Stimulated activated CD8-positive, alpha-beta memory T cell treated with anti-CD3 and anti-CD28 coated beads, Interleukin-7, amount 100 ng/mL, for 1 hour (primary cell): ENCODE measurements at places on chromosomes 6 and 20.

GRCh38 chr6:154991207-154991606 lies 3.9 kb upstream of the TIAM2 start:
- DNase-seq = no peak

- DNase-seq = no peak
These were observed 727.9 kb upstream of the MAN1A1 start for GRCh38 chr6:120077489-120077888.

- DNase-seq = no peak
These were observed 21.1 kb downstream of the PNPLA1 start for GRCh38 chr6:36290668-36291620.

GRCh38 chr6:128710315-128710714 lies 172.6 kb upstream of the LAMA2 start:
- DNase-seq = no peak

DNA sequence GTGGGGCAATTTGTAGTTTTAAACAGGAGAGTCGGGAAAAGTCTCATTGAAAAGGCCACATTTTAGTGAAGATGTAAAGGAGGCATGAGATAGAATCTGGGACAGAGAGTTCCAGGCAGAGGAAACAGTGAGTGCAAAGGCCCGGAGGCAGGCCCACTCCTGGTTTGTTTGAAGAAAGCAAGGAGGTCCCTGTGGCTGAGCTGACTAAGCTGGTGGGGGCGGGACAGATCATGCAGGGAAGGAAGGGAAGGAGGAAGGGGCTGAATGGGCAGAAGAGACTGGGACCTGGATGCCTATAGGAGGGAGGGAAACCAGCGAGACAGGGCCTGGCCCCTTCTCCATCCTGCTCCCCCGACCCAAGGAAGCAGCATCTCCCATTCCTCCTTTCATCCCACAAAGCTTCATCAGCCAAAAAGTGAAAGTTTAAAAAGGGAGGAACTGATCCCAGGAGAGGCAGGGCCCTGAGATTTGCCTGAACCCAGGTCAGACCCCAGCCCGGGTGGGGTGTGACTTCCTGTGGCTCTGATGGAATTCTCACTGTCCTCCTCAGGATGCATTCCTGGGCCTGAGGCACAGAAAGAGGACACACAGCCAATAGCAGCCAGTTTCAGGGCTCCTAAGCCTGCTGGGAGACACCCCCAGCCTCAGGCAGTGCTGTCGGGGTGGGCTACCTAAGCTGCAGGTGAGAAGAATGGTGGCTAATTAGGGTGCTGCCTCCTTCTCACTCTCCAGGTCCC lies 54.2 kb upstream of the SIRPA start:
- DNase-seq = no peak

- DNase-seq = no peak
These were observed 50.2 kb downstream of the RREB1 start for GRCh38 chr6:7157752-7158616.

- no peak for DNase-seq
These were observed 100.0 kb downstream of the RPP40 start for GRCh38 chr6:4903751-4904370.

- DNase-seq = no peak
These were observed 13.6 kb downstream of the BAK1 start for GRCh38 chr6:33566182-33567084.

DNA sequence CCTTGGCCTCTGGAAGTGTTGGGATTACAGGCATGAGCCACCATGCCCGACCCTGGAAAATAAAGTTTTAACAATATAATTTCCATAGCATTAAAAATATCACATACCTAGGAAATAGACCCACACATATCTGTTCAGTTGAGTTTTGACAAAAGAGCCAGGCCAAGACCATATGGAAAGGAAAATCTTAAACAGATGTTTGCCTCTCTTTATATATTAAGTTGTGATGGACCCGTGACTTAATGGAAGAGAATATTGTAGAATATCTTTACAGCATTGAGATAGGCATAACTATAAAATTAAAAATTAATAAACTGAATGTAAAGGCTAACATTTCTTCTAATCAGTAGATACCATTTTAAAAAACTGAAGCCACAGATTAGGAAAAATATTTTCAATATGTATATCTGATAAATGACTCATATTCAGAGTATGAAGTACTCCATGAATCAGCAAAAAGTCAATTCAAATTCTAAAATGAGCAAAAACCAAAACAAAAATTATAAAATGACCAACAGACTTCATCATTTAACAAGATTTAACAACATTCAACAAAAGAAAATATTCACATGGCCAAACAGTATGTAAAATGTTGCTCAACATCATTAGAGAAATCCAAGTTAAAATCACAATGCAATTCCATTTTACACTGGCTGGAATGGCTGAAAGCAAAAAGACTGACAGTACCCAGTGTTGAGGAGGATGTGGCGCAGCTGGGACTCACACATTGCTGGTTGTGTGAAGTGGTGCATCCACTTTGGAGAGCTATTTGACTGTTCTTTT lies 43.3 kb downstream of the GTF2H5 start:
- DNase-seq = no peak

- DNase-seq = no peak
These were observed 18.9 kb downstream of the PERP start for GRCh38 chr6:138088326-138088762.

DNA sequence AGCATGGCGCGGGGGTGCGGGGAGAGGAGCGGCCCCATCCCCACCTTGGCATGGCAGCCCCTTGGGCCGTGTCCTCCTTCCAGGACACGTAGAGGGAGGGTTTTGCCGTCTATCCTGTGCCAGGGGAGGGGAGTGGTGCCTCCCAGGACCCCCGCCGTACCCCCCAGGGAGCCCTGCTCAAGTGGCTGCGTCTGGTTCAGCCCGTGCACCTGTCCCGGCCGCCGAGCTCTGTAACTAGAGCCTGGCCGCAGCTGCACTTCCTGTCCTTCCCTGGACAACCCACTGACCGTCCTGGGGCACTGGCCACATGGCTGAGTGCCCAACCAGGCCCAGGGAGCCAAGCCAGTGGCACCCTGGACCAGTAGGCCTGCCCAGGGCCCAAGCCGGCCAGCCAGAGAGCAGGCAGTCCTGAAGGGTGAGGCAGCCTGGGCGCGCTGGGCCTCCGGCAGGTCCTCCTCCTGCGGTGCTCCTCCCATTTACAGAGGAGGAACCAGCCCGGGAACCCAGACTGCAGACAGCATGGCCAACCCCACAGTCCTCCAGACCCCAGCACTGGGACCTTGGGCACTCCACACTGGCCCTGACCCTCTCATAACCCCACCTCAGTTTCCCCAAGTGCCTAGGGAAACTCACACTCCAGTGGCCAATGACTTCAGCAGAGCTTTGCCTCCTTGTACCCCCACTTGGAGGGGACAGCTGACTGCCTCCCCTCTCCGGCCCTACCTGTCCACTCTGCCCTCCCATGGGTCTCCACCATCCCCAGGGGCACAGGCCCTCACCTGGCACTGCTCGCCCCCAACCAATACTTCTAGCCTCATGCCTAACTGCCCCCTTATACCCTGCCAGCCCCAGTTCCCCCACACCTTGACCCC lies 8.7 kb downstream of the LAMA5 start:
- DNase-seq = no peak

DNA sequence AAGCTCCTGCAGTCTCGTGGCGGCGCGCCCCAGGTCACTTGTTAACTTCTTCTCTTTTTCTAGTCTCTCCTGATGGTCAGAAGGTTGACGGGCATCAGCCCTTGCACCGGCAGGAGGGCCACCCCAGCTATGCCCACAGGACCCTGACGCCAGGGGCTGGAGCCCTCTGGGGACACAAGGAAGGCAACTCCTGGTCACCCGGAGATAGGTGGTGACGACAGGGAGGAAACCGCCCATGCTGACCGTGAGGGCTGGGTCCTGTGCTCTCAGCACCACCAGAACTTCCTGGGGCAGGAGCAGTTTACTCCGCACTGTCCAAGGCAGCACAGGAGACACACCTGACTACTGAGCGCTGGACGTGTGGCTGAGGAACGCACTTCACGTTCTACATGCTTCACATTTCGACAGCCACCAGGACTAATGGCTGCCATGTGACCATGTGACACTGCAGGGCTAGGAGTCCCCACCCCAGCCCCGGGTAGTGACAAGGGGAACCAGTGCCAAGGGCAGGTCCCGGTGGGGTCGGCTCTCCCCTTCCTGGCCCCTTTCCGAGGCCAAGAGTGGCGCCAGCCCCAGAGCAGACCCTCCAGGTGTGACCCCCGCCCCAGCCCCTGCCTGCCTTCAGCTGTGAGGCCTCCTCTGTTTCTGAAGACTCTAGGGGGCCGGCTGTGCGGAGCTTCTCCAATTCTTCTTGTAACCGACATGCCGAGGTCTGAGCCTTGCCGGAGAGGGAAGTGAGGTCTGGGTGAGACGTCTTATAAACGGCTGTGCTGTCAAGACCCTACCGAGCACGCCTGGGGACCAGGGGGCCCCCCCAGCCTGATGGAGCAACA lies 45.2 kb downstream of the DSTN start:
- DNase-seq = no peak

GRCh38 chr6:82396964-82397751 lies 33.5 kb downstream of the TPBG start:
- no peak for DNase-seq

DNA sequence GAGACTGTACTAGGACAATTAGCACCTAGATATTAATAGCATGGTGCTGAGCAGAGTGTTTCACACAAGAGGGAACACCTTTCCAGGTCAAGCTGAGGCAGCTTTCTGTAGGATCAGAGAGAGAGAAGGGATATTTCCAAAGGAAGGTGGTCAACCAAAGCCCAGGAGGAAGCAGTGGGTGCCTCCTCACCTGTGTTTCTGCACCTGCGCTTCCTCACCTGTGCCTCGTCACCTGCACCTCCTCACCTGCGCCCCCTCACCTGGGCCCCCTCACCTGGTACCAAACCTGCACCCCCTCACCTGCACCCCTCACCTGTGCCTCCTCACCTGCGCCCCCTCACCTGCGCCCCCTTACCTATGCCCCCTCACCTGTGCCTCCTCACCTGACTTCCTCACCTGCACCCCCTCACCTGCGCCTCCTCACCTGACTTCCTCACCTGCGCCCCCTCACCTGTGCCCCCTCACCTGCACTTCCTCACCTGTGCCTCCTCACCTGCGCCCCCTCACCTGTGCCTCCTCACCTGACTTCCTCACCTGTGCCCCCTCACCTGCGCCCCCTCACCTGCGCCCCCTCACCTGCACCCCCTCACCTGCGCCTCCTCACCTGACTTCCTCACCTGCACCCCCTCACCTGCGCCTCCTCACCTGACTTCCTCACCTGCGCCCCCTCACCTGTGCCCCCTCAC lies 67.9 kb downstream of the TTLL2 start:
- DNase-seq = no peak

DNA sequence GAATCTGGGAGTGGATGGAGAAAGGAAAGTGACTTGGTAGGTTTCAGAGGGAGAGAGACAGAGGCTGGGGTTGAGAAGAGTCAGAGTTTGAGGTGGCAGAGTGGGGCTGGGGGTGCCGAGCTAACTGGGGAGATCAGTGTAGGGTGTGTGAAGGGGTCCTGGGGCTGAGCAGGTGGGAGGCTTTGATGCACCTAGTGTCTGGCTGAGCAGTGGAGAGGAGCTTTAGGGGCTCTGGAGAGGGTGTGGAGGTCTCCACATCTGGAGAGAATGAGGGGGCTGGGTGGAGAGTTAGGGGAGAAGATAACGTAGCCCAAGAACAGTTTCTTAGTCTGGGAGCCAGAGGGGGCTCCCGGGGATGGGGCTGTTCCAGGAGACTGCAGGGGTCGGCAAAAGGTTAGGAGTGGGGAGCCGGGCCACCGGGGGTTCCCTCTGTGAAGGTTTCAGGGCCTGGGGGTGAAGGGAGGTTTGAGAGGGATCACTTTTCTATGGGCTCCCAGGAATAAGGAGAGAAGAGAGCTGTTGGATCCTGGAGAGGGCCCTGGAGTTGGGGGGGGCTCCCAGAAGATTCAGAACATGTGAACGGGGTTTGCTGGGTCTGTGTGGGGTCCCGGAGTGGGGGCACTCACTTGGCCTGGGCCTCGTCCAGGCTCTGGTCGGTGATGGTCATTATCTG lies 797 bp downstream of the PBX2 start:
- DNase-seq = no peak

- no peak for DNase-seq
These were observed 17.4 kb upstream of the ARMC12 start for GRCh38 chr6:35719404-35719829.

GRCh38 chr6:168584249-168584648 lies 143.3 kb downstream of the SMOC2 start:
- DNase-seq = no peak

DNA sequence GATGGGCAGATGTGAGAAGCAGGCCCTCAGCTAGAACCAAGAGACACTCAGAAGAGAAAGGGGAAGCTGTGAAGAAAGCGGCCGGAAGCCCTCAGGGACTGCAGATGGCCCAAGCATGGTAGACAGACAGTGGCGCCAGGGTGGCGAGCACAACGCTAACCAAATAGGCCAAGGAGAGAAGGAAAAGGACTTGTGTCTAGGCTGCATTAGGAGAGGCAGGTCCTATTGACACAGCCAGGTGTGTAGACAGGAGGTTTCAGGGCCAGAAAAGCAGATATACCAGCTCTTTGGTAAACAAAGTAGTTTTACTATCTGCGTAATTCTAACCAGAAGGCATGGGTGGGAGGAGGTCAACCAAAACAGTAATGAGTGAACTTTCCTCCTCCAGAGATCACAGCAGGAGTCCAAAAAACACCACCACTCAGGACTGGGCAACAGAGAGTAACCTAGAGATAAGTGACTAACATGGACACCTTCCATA lies 15.8 kb upstream of the MAP7 start:
- DNase-seq = no peak

- no peak for DNase-seq
These were observed 200.0 kb downstream of the WDR27 start for GRCh38 chr6:169501777-169502313.

DNA sequence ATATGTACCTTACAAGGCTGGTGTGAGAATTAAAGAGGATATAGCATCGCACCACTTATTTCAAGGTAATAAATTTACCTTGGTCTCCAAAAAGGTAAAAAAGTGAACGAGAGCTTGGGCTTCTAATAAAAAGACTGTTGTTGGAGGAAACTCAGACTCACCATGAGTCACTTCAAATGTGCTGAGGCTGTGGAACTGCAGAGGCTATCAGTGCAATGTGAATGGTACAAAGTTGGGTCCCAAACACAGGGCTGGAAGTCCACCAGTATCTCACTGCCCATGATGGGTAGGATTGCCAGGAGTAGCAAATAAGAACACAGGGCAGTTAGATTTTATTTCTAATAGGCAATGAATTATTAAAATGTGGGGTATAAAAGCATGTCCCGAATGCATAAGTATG lies 200.6 kb downstream of the MAFB start:
- DNase-seq = no peak

- no peak for DNase-seq
These were observed 286.6 kb downstream of the UBE3D start for GRCh38 chr6:82779041-82779440.

DNA sequence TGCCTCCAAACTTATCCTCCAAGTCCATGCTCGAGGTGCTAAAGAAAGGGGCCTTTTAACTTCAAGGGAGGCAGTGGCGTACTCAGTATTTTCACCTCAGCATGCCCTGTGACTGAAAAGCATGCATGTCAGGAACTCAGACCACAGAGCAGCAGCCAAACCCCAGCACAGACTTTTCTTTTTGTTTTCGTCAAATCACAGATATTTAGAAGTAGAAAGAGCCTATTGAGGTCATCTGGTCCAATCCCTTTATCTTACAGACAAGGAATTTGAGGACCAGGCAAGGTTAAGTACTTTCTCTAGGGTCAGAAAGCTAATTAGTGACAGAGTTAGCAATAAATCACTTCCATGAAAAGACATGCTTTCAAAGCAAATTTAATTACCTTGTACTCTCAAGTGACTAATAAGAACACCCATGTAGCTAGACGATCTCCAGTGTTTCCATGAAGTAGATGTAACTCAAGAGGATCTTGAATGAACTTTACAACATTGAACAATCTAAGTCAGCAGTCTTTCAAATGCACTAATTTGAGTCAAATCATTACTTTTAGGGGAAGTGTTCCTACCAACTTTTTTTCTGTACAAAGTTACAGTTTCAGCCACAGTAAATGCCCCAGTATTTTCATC lies 35.9 kb downstream of the MOXD1 start:
- no peak for DNase-seq
